ENCODE measurements at places on chromosomes 5 and 9.

- DNase-seq: no peak
Measured at GRCh38 chr5:132454361-132454760, 36.2 kb downstream of the IRF1 start.

- DNase-seq: no peak
Measured at GRCh38 chr5:4643960-4644359, 496.2 kb upstream of the ADAMTS16 start.

GRCh38 chr5:37715361-37715760 lies 124.5 kb downstream of the GDNF start:
- no peak for DNase-seq

GRCh38 chr5:61659221-61659696 lies 327.2 kb downstream of the ZSWIM6 start:
- peak; percentile 62 for DNase-seq

- no peak for DNase-seq
Measured at GRCh38 chr9:32004431-32005076, 379.9 kb upstream of the ACO1 start.

DNA sequence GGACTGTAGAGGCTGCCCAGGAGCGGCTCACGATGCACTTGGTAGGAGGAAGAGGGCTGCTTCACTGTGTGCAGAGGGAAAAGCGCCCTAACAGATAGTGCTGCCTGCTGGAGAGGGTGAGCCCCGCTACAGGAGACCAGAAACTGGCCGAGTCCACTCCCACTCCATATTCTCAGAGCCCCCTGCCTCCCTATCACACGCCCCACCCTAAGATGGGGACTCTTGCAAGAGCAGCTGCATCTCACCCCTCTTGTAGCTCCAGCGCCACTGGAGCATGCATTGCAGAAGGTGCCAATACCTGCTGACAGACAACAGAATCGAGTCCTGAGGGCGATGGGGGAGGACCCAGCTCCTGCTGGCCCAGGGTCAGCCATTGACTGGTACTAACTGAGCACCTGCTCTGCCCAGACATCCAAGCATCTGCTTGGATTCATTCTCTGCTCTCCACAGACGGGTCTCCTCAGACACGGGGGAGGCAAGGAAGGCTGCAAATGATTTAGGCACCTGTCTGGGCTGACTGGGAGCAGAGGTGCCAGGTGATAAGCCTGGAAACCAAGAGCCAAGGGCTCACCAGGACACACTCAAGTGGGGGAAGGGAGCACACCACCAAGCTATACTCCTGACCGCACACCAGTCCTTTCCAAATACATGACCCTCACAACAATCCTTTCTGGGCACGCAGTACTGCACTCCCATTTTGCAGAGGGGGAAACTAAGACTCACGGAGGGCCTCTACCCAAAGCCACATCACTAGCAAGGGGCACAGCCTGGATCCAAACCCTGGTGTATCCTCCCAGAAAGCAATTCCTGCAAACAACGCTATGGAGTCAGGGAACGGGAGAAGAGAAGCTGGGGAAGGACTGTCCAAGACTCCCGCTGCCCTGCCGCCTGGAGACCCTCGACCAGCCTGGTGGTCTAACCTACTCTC lies 1.6 kb downstream of the BICD2 start:
- DNase-seq: no peak

GRCh38 chr9:37119907-37120842 lies at the start of gene ZCCHC7:
Gene ZCCHC7, plus strand, starts transcription at chr9:37120574.
- DNase-seq: peak; percentile 97

Data from left ventricle myocardium superior (tissue), 1 donor.